NCI-H460 (cell line): ENCODE measurements at places on chromosomes 4 and X. TPM values are rescaled to one million over a fixed set of nuclear protein-coding genes. Genes with fewer than 3 reads are reported as not detected.

The PAK3 gene
- 57.4 and 73.3 TPM in 2 replicates for total RNA-seq

The IL15 gene
- total RNA-seq, result 4.6 and 5.9 TPM in 2 replicates

The SHROOM3 gene
- total RNA-seq, result 0.40 and 0.58 TPM in 2 replicates

The MAGEE2 gene
- total RNA-seq, result not detected in 2 replicates

The NOX1 gene
- total RNA-seq, result 0.78 and 1.4 TPM in 2 replicates

The CDKL2 gene
- 1.1 and 2.2 TPM in 2 replicates for total RNA-seq

The CTAG1A gene
- total RNA-seq, result not detected in 2 replicates

The TMPRSS11B gene
- not detected in 2 replicates for total RNA-seq

The HSFX2 gene
- total RNA-seq, result not detected in 2 replicates

The PPP1R2C gene
- not detected in 2 replicates for total RNA-seq
